Kasumi-1 (cell line): ENCODE measurements at places on chromosomes 16 and 17.

DNA sequence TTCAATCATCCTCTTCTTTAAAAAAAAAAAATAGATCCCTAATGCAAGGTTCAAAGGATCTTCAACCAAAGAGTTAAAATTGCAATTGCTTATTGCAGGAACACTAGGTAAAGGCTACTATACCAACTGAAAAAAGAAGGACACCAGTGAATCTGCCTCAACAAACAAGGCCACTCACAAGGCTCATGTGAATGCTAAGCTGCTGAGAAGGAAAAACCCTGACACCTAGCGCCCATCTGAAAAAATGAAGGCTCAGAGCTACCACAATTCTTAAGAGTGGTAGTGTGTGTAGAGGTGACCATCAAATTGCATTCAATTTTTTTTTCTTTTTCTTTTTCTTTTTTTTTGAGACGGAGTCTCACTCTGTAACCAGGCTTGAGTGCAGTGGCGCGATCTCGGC lies 201.6 kb upstream of the C17orf78 start:
- DNase-seq: no peak

GRCh38 chr17:44219108-44219615 lies 313 bp downstream of the UBTF start:
- peak; percentile 62 for DNase-seq

GRCh38 chr17:13096291-13096690 lies 78.5 kb upstream of the ELAC2 start:
- no peak for DNase-seq

DNA sequence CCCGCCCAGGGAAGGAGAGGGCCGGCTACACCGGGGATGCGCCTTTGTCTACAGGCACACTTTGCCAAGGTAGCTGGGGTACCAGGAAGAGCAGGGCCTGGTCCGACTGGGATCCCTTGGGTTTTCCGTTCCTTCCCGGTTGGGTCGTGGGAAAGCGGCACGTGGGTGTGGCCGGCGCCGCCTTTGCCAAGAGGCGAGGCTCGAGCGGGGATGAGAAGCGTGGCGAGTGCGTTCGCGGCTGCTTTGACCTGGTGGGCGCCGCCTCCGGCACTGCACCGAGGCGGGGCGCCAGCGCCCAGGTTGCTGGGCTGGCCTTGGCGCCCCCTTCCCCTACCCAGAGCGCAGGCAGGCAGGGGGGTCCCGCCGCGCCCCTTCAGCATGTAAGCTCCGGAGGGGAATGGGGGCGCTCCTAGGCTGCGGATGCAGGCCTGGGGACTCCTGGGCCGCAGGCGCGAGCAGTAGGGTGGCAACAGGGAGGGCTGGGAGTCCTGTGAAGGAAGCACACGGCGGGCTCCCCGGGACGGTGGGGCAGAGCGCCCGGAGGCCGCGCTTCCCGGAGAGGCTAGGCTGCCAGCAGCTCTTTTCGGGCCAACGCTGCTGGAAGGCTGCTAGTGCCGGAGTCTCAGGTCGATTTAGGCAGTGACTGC lies 2.0 kb downstream of the HAS3 start:
- no peak for DNase-seq

DNA sequence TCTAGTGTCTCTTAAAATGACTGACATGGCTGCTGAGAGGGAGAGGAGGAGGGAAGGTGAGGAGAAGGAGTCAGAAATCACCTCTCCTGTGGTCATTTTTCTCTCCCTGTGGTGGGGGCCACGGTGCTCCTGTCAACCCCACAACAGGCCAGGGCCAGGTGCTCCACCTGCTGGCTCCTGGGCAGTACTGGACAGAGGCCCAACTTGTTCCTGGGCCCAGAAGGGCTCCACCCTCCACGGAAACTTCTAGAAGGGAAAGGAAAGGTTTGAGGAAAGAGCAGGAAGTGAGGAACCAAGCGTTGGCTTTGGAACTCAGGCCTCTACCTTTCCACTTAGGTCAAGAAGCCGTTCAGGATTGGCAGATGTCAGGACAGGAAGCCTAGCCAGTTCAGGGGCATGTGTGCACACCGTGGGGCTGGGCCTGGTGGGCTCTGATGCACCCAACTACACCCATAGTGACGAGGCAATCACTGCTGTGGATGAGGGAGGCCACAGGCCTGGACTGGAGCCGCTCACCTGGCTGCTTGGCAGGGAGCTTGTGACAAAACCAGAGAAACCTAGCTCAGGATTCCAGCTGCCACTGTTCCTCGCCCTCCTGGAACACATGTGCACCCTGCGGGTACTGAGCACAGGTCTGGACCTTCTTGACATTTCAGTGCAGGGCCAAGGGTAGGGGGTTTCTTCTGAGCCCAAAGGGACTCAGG lies 36.1 kb downstream of the WNT3 start:
- DNase-seq: no peak

DNA sequence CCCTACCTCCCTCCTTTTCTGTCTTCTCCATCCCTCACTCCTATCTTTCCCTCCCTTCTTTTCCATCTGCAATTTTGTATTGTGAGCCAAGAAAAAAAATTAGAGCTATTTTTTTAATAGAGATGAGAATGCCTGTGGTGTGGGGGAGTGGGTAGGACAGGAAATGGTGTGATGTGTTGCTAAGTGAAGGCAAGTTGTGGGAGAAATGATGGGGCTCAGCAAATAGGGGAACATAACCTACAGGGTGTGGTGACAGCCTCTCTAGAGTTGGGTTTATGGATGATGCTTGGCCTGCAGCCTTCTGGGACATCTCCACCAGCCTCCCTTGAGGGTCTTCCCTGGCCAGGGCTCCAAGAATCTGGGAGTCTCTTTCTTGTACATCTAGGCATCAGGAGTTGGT lies 163.1 kb upstream of the CACNG3 start:
- DNase-seq: no peak

DNA sequence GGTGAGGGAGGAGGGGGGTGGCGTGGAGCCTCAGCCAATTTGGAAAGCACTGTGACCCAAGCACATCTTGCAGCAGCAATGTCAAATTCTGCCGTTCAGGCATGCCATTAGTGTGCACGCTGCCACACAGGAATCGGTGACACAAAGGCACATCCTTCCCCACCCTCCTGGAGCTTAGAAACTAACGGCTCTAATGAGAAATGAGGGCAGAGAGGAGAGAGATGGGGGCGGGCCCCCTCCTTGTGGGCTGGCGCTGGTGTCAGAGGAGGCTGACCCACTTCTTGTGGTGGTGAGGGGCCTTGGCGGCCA lies 94.8 kb downstream of the RTN4RL1 start:
- no peak for DNase-seq

- DNase-seq: no peak
These were observed 338.8 kb downstream of the WWOX start for GRCh38 chr16:78438219-78438618.

DNA sequence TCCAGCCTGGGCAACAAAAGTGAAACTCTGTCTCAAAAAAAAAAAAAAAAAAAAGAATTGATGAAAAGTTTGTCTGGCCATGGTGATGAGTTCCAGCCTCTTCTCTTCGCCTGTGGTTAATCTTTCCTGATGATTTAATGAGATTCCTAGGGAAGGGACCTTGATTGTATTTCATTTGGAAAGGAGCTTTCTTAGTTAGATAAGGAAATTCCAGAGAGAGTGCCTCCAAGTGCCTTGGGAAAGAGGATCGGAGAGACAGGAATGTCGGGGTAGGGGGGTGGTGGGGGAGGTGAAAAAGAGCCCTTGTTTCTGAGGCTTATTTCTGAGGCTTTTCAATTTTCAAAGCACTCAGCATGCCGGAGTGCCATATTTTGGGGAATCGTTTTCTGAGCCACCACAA lies 93.2 kb upstream of the SIAH1 start:
- DNase-seq: no peak

- DNase-seq: no peak
These were observed 334.8 kb upstream of the HSBP1 start for GRCh38 chr16:83472776-83473501.

DNA sequence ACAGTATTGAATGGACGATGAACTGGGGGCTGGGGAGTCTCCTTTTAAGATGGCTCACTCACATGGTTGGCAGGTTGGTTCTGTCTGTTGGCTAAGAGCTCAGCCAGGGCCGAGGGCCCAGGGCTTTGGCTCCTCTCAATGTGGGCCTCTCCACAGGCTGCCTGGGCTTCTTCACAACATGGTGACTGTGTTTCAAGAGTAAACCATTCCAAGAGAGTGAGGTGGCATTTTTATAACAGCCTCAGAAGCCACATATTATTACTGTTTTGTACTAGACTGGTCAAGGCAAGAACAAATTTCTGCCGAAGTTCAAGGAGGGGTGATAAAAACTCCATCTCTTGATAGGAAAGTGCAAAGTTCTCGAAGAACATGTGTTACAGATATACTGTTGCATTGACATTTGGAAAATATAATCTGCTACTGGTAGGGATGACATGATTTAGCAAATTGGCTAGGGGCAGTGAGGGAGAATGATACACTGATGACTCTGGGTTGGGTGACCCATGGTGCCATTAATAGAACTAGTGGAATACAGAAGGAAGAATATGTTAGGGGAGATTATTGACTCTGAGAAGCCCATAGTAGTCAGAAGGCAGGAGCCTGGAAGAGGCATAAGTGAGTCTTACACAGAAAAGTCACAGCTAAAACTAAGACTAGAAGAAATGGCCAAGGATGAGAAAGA lies 13.7 kb downstream of the KRABD2 start:
- DNase-seq: no peak

DNA sequence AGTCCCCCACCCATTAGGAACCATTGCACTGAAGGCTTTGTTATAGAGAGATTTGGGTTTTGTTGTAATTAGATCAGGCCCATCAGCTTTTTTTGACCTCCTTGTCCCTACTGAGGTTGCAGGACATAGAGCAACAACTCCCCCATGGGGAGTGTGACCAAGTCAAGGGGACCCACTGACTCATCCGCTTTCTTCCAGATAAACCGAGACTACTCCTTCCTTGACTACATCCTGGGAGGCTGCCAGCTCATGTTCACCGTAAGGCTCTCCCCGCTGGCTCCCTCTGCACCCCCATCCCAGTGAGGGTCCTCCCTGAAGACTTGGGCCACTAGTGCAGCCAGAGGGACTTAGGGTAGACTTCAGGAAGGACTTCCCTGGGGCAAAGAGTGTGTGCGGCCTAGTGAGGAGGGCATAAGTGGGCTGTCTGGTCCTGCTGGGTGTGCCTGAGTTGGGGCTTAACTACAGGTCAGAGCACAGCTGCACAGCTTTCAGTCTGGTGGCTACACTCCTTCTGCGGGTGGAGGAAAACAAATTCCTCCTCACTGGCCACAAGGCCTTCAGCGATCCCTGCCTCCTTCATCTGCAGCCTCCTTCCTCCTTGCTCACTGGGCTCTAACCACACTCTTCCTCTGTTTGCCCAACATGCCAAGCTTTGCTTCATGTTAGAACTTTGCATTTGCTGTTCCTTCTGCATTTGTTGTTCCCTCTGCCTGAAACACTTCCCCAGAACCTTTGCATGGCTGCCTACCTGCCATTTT lies 31.0 kb downstream of the CPNE2 start:
- peak; percentile 77 for DNase-seq

DNA sequence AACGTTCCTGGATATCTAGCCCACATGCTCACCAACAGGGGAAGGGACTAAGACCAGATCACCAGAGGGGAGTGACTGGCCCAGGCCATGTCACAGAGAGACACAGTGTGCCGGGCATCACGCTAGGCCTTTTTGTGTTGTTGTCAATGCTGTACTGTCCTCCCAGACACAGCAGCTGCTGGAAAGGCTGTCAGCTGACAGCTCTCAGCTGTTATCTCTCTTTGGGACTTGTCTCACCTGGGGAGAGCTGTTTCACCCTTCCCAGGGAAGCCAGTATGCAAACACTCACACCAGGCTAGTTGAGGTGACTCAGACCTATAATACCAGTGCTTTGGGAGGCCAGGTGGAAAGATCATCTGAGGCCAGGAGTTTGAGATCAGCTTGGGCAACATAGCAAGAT lies 19.4 kb downstream of the UNC45B start:
- no peak for DNase-seq

- no peak for DNase-seq
These were observed 51.6 kb upstream of the CRISPLD2 start for GRCh38 chr16:84768061-84768807.

- DNase-seq: peak; percentile 76
These were observed 242.0 kb downstream of the FTO start for GRCh38 chr16:53945996-53946395.

- no peak for DNase-seq
These were observed 2.0 kb downstream of the DNASE1L2 start for GRCh38 chr16:2238150-2238837.

DNA sequence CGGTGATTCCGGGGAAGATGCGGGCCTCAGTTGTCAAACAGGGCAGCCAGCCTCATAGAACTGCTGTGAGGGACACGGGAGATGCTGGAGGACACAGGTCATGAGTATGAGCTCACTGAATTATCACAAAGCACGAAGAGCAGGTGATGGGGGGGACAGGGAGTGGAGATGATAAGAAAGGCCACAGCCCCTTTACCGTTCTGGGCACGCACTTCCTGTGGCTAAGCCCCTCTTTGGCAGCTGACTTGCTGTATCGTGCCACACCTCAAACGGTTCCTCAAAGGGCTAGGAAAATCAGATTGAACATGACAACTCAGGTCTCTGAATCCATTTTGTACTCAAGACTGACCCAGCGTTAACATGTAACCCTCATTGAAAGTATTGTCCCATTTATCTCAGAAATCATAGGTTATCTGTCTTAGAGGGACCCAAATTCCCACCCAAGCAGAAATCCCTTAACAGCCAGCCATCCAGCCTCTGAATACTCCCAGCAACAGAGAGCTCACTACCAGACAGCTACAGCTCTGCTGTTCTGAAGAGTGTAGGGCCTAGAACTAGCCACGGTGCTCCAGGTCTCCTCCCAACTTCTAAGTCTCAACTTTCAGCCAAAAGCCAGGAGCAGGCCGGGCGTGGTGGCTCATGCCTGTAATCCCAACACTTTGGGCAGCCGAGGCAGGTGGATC lies 5.0 kb upstream of the SRL start:
- DNase-seq: no peak

DNA sequence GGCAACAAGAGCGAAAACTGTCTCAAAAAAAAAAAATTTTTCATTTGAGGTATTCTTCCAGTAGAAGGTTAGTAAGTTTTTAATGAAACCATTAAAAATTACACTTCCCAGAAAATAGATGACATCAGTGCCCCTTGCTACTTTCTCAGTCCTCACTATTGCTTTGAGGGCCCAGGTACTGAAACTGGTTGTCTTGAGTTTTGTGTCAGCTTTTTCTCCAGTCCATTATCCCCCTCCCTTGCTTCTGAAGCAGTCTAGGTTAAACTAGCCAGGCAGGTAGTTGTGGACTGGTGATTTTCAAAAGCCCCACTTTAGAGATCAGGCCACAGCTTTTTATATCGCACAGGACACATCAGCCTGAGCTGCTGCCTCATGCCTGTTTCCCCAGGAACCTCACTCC lies 10.9 kb downstream of the SMCR8 start:
- no peak for DNase-seq

DNA sequence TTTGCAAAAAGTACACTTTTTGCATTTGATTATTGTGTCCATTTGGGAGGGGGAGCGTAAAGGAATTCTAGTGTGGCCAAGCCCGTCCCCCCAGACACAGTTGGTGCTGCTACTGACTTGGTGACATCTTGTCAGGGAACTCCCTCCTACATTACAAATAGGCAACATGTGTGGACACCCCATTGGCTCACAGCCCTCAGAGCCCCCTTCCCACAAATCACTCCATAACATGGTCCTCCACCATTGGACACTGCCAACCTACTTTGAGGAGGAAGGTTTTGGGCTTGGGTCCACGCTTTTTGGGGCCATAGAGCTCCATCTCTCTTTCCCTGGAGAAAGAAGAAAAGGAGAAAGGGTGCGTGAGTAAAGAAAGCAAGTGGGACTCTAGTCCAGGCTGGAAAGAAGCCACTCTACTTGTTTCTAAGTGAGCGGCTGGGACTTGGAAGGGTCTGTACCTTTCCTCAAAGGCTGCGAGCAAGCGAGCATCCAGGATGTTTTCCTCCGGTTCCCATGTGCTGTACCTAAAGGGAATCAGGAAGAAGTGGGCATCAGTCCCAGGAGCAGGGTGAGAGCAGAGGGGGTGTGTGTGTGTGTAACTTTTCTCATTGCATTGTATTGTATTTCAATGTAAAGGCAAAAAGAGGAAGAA lies 958 bp downstream of the CBX8 start:
- DNase-seq: peak; percentile 84
